ENCODE measurements at places on chromosomes 16 and 17.

GRCh38 chr16:65336160-65336559 is 214.3 kb upstream of the CDH11 start:
- DNase-seq, result no peak

GRCh38 chr16:87207965-87208364 is 109.2 kb downstream of the C16orf95 start:
- DNase-seq, result no peak

DNA sequence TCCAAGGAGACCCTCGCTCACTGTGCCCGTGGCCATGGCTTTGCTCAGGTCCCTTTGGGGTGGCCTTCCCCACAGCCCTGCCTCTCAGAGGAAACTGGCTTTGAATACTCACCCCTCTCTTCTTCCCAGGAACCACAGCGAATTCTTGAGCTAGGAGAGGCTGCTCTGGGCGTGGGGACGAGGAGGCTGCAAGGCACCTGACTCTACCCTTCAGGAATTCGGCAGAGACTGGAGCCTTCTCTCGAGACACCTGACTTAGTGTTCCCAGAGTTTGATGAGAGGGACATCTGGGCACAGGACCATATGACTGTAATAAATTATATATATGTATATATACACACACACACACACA is 6.2 kb downstream of the LLGL2 start:
- DNase-seq, result no peak

- no peak for DNase-seq
Observed at GRCh38 chr16:81532491-81533174, 88.0 kb downstream of the CMIP start.

DNA sequence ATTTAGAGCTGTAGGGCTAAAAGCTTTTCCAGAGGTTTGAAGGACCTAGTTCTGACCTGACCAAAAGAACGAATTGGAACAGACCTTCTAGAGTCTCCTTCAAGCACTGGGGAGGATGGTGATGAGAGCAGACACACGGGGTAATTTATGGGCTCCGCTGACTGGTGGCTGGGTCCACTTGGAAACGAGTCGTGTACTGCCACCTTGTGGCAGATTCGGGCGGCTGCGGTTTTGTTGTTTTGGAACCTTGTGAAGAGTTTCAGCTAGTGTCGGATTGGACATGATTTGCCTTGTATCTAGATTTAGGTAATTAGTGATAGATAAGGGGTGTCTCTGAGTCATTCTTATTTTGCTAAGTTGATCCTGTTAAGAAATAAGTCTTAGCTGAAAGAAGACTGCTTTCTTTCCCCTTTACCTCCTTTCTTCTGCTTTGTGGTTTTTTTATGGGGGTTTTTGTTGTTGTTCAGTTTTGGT is 98.9 kb downstream of the AATF start:
- DNase-seq, result peak; percentile 79

DNA sequence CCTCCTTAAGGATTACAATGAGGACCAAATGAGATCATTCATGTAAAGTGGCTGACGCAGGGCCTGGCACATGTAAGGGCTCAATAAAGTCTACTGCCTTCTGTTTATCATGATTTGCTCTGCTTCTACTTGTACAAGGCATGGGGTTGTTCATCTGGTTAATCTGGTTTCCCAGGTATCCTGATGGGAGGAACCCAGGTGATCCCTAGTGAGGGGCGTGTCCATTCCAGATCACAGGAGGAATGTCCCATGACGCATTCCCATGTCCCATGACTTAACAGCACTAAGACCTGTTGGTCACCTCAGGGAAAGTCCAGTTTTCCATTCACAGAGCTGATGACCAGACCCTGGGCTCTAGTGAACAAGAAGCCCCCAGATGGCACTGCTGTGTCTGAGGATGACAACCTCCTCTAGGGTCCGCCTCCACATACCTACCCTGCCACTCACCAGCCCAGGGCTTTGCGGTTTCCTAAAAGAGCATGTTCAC is 11.5 kb upstream of the TPPP3 start:
- DNase-seq, result no peak
